Right cardiac atrium (tissue), 5 donors: ENCODE measurements at places on chromosomes 5 and 9. TPM values are rescaled to one million over a fixed set of nuclear protein-coding genes. Genes with fewer than 3 reads are reported as not detected.
A peak's percentile ranks its signal among the peaks of the same experiment; 100 is the strongest.

The SLC28A3 gene
- total RNA-seq = 0.18 TPM

The FAM240B gene
- not detected for total RNA-seq

The PCA3 gene
- not detected for total RNA-seq

The CD14 gene
- 65.2 TPM for total RNA-seq

DNA sequence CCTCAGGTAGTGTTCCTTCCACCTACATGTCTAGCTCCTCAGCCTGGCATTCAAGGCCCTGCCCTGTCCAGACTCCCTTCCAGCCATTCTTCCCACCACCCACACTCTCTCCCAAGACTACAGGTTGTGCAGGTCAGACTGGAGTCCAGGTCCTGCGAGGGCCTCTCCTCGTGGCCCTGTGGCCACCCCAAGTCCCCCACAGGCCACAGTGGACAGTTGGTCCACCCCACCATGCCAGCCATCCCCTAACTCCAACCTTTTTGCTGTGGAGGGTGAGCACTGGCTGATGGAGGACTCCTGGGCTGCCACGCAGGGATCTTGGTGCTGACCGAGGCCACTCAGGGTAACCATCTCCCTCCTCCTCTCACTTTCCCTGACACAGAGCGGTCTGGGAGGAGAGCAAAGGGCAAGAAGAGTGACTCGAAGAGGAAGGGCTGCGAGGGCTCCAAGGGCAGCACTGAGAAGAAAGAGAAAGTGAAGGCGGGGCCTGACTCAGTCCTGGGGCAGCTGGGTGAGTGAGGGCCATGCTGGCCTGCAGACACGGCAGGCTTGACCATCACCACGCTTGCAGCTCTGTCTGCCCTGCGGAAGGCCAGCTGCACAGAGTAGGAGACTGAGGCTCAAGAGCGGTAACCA, 51.0 kb downstream of the JADE2 start:
- peak; percentile 33 for DNase-seq

GRCh38 chr5:115349001-115349817, 52.8 kb upstream of the CCDC112 start:
- DNase-seq = peak; percentile 57

DNA sequence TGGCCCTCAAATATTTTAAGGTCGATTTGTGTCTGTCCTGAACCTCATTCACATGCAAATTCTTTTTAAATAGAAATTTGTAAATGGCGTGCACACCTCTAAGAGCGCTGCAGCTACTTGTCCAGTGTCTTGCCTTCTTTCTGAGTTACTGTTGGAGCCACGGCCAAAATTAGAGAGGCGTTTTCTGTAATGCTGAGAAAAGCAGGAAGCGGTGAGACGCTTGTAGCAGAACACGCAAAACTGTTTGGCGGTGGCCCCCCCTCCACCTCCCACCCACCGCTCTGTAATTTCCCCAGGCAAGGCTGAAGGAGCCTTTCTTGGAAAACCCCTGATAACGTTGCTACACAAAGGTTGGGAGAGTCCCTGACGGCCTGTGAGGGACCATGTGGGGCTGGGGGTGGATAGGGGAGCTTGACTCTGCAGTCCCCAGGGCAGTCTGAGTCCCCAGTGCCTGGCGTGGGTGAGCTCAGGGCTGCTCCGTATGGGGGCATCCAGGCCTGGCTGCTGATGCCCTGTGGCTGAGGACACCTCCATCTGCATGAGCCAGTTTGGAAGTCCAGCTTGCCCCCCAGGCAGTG, 96.5 kb downstream of the GADD45G start:
- DNase-seq = no peak

- DNase-seq = no peak
Measured at GRCh38 chr9:119924736-119925135, 555.5 kb upstream of the BRINP1 start.

DNA sequence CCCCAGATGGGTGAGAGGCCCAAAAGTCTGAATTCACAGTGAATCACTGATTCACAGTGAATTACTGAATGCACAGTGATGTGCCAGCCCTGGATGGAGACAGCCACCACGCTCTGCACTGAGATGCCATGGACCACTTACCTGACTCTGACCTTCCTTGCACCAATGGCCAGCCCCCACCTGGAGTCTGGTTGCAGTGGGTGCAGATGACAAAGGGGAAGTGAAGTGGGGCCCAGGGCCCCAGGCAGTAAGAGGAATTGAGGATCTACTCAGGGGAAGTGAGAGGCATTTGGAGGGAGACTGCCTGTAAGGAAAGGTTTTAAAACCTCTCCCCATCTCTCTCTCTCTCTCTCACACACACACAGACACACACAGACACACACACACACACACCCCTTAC, 412.1 kb downstream of the CYLC2 start:
- no peak for DNase-seq

- no peak for DNase-seq
Measured at GRCh38 chr9:5767968-5768932, 64.7 kb downstream of the ERMP1 start.

DNA sequence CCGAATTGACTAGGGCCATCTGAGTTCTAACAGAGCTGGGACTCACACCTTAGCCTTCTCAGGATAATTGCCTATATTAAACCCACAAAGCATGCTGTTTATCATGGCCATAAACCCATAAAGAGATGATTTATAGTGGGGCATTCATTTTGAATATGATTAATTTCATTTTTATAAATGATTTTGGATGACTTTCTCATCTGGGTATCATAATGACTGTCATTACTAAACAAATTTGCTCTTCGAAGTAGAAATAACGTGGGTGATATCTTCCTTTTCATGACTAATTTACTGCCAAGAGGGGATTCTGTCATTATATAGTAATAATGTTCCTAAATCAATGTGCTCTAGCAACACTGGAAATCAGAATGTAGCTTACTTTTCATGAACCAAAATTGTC, 498.2 kb downstream of the CDH12 start:
- DNase-seq = no peak

DNA sequence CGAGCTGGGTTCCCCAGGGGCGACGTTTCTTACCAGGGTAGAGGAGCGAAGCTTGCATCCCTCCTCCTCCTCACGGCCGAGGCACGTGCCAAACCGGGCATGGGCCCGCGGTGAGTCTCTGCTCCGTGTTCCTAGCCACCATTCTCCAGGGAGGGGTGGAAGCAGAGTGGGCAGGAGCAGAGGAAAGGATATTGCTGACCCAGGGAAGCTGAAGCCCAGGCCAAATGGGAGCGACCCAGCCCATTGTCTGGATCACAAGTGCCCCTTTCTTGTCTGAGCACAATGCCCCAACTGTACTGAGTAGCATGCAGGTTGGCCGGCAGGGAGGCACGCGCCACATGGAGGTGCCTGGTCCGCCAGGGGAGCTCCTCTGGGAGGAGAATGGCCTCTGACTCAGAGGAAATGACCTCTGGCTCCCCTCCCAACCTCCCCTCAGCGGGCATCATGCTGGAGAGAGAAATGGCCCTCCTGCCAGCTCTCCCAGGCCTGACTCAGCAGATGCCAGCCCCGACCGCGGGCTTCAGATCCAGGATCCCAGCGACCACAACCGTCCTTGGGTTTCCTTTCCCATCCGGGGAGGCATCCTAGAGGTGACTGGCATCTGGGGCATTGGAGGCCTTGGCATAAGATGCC, 1.1 kb downstream of the PRR7 start:
- peak; percentile 64 for DNase-seq

DNA sequence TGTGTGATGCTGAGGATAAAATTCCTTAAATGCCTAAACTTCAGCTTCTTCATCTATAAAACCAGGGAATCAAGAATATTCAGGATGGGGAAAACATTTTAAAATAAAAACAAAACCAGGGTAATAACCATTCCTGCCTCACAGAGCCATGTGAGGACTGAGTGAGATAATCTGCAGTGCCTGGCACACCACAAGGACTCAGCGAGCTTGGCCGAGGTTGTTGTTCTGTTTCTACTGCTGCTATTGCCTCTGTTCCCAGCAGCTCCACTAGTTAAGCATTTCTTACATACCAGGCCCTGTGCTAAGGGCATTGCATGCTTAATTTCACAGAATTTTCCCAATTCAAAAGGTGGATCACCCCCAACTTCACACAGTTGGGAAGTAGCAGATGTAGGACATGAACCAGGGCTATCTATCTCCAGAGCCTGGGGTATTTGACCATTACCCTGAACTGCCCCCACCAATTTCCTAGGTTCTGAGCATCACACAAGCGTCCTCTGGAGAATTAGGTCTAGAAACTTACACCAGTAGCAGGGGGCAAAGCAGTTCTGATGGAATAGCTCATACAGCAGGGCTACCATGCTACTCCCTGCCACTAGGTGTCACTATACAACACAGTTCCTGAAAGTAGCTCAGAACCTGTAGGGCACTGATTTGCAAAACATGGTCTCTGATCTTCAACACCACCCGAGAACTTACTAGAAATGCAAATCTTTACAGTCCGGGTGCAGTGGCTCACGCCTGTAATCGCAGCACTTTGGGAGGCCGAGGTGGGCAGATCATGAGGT, 74.3 kb downstream of the LRSAM1 start:
- DNase-seq = no peak

- no peak for DNase-seq
Measured at GRCh38 chr9:68895741-68896478, 118.0 kb downstream of the PRKACG start.

- no peak for DNase-seq
Measured at GRCh38 chr9:92176800-92177185, 61.6 kb upstream of the SPTLC1 start.

DNA sequence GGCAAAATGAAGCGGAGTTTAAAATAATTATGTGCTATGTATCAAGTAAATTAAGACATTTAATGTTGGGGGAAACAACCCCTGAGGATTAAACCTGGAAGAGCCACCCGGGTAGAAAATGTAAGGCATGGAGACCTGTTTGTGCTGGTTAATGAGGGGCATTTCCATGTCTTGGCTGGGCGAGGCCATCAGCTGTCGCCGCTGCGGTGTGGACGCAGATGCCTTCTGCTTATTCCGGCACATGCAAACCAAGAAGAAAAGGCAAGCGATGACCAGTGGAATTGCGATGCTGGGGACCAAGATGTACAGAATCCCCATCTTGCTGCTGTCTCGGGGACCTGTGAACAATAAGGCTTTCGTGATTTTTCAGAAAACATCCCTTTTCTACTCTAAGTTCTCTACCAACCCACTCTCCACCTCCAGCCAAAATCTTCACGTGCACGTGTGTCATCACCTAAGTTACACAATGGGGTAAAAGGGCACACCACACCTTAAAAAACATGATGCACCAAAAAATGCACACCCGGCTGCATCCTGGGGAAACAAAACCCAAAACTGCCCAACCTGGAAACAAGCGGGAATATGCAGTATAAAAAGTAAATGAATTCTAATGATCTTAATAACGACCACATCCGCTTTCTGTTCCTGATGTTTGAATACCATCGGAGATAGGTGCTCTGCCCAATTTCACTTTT, 223.5 kb downstream of the ROR2 start:
- no peak for DNase-seq

DNA sequence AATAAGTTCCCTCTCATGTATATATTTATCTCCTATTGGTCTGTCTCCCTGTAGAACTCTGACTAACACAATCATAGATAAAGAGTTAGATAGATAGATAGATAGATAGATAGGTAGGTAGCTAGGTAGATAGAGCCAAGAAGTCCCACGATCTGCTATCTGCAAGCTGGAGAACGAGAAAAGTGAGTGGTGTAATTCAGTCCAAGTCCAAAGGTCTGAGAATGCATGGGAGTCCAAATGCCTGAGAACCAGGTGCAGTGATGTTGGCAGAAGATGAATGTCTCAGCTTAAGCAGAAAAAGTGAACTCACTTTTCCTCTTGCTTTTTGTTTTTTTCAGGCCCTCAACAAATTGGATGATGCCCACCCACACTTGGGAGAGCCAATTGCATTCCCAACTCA, 37.7 kb upstream of the ZFR start:
- no peak for DNase-seq
